ENCODE measurements at places on chromosomes 2 and 18.

DNA sequence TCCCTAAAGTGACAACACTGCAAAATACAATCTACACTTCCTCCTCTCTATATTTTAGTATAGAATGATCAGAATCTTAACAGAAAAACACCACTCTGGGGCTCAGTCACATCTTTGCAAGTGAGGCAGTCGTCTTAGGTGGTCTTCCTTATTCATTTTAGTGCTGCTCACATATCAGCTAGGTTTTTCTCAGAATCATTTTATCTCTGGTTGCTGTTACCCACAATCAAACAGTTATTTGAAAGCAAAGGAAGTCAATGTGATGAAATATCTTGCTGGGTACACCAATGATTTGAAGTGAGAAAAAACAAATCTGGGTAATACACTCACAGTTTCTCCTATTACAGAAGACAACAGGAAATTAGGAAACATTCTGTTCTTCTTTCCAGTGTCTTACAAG lies 275.2 kb downstream of the DSEL start:
- no peak for DNase-seq

- DNase-seq, result no peak
Measured at GRCh38 chr2:190804182-190804795, 76.3 kb upstream of the GLS start.

DNA sequence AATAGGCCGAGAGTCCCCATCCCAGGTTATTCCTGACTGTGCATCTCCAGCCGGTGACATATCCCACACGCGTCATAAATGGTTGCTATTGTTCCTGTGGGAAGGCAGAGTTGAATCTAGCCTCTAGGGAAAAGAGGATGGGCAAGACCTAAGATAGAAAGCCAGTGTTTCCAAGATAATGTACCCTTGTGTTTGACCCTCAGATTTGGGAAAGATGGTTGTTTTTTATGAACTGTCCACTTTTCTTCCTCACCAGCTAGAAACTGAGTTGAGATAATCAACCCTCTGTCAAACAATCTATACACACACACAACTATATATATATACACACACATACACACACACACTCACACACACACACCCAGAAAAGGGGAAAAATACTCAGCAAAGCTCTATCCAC lies 131.0 kb downstream of the PRKCE start:
- no peak for DNase-seq

GRCh38 chr2:20187331-20187730 lies 37.6 kb downstream of the SDC1 start:
- no peak for DNase-seq

DNA sequence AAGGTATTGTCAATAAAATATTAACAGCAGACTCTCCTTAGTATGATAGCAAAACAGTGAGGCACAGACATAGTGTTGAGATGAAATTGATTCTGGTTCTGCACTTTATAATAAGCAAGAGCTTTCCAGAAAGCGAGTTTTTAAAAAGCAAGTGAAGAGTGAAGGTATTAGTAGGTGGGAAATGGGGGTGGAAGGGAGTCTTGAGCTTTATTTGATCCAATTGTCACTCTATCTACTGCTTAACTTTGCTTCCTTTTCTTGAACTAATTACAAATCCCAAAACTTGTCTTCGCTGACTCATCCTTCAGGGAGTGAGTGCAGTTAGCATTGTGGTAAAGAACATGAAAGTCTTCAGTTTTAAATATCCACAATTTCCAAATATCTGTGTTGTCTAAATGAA lies 120.6 kb upstream of the BOD1L2 start:
- DNase-seq, result no peak

GRCh38 chr18:7598167-7599047 lies 31.3 kb downstream of the PTPRM start:
- DNase-seq, result no peak

DNA sequence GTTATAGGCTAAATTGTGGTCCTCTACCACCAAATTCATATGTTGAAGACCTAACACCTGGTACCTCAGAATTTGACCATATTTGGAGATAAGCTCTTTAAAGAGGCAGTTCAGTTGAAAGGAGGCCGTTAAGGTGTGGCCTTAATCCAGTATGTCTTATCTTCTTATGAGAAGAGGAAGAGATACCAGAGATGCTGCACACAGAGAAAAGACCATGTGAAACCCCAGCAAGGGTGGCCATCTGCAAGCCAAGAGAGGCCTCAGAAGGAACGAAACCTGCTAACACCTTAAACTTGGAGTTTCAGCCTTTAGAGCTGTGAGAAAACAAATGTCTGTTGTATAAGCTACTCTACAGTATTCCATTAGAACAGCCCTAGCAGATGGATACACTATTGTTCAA lies 528.1 kb upstream of the DCC start:
- DNase-seq, result no peak

GRCh38 chr2:118752762-118753429 lies 94.6 kb downstream of the EN1 start:
- no peak for DNase-seq

DNA sequence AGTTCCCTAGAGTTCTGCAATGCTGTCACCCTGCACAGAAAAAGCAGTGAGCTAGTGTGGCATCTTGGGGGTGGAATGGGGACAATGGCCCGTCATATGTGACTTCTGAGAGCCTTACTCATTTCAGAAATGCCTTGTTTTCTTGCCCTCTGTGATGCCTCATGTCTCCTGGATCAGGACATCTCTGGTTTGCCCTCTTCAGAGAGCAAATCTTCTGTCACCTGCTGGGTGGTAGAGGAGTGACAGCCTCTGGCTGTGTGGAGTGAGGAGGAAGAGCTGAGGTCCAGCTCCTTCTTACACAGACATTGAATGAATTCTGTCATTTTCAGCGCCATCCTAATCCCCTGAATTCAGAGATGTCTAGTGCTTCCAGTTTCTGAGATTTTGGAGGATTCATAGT lies 55.6 kb upstream of the PHLPP1 start:
- no peak for DNase-seq

GRCh38 chr2:109395494-109396201 lies 218.1 kb downstream of the SEPTIN10 start:
- no peak for DNase-seq

DNA sequence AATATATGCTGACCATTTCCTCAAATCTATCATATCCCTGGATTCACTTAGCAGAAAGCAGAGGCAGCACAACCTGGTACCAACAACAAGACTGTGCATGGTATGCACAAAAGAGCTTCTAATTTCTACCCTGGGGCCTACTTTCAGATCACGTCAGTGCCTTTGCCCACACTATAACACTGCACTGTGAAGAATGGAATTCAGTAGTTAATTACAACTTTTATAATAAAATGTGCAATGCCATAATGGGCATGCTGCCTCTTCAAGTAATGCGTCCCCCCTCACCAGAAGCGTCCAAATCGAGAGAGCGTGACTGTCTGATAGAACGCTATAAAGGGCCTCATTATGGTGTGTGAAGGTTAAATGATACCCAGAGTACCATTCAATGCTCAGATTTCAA lies 328.1 kb upstream of the PKDCC start:
- DNase-seq, result no peak

- DNase-seq, result no peak
Measured at GRCh38 chr2:189952536-189953109, 109.9 kb downstream of the MSTN start.

DNA sequence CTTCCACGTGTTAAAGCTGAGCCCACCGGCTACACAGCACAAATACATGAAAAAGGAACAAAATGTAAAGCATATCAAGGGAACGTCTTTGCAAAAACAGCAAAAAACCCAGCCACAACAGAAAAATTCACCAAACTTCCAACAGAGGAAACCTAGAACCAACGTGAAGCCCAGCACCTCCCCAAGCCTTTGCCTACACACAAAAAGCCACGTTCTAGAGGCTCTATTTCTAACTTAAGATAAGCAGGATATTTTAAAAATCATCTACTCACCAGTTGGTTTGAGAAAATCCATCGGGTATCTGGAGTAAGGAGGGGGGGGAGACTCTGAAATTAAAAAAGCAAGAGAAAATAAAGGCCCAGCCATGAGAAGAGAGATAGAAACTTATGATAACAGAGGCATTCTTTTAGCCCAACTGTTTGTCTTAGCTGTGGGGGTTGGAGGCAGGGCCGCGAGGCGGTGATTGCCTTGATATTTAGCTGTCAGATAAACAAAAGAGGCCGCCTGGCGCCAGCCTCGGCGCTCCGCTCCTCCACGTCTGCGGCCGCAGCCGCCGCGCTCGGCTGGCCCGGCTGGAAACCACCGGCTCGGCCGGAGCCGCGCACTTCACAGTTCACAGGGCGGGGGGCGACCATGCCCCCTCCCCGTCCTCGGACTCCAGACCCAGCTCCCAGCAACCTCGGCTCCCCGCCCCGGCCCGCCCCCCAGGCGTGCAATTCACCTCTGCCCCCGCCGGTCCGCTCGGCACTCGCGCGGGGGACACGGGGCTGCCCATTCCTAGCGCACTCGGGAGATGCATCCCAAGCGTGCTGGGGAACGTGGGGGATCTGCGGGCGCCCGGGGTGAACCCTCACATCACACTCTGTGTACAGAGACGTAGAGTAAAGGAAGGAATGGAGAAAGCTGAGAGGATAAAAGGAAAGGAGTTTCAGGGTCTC lies 2.4 kb downstream of the SMAD7 start:
- DNase-seq, result no peak

- DNase-seq, result no peak
Measured at GRCh38 chr2:98476192-98476868, 31.7 kb downstream of the INPP4A start.

DNA sequence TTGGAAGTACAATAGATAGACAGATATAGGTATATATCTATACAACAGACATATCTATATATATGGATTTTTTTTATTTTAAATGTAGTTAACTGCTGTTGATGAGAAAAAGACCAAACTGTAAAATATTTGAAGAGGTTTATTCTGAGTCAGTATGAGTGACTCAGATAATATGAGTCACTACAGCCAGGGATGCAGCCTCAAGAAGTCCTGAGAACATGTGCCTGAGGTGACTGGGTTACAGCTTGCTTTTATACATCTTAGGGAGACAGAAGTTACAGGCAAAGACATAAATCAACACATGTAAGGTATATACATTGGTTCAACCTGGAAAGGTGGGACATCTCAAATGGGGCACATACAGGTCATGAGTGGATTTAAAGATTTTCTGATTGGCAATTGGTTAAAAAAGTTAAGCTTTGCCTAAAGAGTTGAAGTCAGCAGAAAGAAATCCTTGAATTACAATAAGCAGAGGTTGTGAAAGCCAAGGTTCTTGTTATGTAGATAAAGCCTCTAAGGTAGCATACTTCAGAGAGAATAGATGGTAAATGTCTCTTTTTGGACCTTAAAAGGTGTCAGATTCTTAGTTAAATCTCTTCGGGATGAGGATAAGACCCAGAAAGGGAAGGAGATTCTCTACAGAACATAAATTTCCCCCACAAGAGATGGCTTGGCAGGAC lies 149.9 kb downstream of the RBM43 start:
- DNase-seq, result no peak

DNA sequence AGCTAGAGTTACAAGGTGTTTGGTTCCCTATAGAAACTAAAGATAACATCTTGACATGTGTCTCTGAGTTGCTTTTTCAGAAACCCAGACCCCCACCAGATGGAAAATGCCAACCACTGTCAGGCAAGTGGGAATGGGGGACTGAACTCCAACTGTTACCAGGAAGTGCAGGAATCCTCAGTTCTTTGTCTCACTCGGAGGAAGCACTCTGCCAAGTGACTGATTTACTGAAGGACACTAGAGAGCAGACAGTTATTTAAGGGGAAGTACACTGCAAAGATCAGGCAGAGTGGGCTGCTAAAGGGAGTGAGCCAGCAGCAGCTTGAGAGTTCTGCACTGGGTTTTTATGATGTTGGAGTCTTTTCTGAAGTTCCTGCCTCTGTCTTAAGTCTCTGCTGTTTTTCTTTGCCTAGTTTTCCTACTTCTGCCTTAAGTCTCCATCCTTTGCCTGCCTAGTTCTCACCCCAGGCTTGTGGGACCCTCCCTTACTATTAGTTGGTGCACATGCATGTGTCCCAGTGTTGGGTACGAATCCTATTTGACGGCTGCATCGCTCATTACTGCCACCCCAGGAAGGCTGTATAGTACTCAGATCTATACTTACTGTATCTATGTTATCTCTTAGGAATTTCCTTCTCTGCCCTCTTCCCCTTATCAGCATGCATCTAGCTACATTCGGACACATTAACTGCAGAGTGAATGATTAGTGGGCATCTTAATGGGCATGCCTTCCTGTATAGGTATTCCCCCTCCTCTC lies 97.1 kb downstream of the TEX51 start:
- no peak for DNase-seq

GRCh38 chr18:67577386-67577785 lies 60.9 kb upstream of the DSEL start:
- no peak for DNase-seq

GRCh38 chr2:190470256-190470826 lies 62.2 kb downstream of the MFSD6 start:
- DNase-seq, result no peak

DNA sequence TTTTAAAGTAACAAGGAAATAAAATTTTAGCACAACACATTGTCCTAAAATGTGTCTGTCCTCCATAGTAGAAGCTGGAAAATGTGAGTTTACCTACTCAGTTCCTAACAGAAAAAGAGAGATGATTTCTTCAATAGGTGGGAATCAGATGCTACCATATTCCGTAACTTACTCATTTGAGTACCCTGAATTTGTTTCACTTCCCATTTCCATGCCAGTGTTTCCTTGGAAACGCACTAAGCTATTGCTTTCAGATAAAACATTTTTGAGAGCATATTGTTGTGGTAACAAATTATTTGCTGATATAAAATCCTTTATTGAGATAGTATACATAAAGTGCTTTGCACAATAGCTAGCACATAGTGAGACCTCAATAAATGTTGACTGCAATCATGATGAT lies 137.5 kb upstream of the BARD1 start:
- DNase-seq, result no peak

GRCh38 chr18:44786257-44786656 lies 105.6 kb downstream of the SETBP1 start:
- no peak for DNase-seq

GRCh38 chr18:62332431-62332830 lies 7.3 kb downstream of the TNFRSF11A start:
- no peak for DNase-seq

DNA sequence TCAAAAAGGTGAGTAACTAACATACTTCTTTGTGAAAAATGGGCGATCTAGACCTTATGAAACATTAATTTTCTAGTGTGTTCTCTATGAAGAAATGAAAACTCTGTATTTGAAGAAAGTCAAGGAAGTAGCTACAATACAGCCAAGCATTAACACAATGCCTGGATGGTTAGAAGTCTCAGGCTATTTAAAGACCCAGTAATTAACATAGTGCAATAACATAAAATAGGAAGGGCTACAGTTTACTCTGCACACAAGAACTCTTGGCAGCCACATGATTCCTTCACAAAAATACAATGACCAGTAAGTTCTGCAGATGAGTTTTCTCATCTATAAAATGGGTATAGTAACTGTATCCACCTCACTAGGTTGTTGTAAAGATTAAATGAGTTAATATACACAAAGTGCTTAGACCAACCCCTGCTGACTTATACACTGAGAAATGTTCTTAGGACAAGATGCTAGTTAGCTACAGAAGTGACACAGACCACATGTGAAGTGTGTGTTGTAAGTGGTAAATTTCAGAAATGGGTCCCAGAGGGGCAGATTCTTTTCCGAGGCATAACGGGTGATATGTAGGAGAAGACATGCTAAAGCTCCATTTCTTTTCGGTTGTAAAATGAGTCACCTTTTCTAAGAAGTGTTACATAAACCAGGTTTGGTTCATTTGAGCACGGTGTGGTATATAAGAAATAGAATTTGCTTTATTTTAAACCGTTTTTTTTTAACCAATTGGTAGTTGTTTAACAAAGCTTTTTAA lies 61.8 kb downstream of the CXCR4 start:
- DNase-seq, result no peak

Measured in stimulated activated CD4-positive, alpha-beta T cell treated with anti-CD3 and anti-CD28 coated beads, Interleukin-12 subunit alpha, Interleukin-12 subunit beta, amount 100 ng/mL, for 24 hours (primary cell).